ENCODE measurements at places on chromosomes 13 and 19.

DNA sequence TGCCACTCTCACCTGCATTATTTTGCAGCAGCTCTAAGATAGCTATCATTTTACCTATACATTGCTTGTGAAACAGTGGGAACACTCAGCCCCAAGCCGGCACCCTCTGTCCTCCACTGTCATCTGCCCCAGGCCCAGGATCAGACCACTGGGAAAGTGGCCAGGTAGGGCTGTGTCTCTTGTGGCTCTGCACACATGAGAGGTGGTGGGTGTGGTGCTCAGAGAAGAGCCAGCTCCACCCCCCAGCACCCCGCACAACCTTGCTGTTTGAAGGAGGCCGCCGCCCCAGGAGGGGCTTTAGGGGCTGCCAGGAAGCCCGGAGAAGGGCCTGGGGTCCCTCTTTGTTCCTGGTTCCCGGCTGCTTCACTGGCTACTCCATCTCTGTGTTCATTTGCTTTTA is 26.6 kb downstream of the PPP1R37 start:
- no peak for DNase-seq

- no peak for DNase-seq
Measured at GRCh38 chr19:2114821-2115220, 18.1 kb downstream of the IZUMO4 start.

DNA sequence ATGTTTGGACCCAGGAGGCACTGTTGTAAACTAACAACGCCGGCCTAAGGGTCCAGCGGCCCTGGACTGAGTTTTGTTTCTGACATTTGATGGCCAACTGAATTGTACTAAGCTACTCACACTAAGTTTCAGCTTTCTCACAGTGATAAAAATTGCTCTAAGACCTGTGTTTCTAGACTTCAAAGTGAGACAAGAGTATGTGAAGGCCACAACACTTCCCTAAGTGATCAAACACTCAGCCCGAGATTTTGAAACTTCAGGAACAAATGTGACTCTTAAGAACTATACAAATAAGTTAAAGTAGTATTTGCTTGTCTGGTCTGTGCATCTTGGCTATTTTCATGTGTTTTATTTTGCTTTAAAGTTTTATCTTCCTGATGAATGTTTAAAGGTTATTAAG is 30.2 kb downstream of the EFNB2 start:
- DNase-seq, result no peak

GRCh38 chr13:29937841-29938240 is 87.4 kb upstream of the UBL3 start:
- DNase-seq, result no peak

DNA sequence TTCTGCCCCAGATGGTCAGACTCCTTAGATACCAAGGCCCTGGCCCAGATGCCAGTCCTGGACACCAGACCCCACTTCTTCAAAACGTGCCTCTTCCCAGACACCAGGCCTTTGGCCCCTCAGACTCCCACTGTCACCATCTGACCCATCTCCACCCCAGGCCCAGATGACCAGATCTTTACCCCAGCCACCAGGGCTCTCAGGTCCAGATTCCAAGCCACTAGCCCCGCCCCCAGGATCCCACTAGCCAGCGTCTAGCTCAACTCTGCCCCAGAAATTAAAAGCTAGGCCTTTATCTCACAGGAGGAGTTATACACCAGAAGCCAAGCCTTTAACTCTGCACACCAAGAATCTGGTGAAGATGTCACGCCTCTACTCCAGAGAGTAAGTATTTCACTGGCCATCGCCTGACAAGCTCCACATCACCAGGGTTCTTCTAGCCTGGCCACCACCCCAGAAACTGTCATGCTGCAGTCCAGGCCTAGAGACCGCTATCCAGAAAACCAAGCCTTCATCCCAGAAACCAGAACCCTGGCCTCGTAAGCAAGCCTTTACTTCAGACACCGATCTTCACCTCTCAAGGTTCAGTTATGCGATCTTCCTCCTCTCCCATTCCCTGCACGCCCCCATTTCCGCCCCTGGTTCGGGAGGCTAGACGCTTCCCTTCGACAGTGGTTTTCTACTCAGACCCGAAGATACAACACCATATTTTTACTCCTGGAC is 595 bp downstream of the XAB2 start:
- DNase-seq, result no peak

- DNase-seq, result no peak
Measured at GRCh38 chr19:18503971-18504885, 17.6 kb downstream of the ELL start.

Measured in NCI-H460 (cell line).